SK-N-SH (cell line): ENCODE measurements at places on chromosomes 16 and 17. TPM values are rescaled to one million over a fixed set of nuclear protein-coding genes. Genes with fewer than 3 reads are reported as not detected.

The LYRM9 gene
- polyA plus RNA-seq, result 4.6 and 5.7 TPM in 2 replicates

The CDH11 gene
- 269 and 278 TPM in 2 replicates for polyA plus RNA-seq

The CLDN6 gene
- polyA plus RNA-seq, result 0.20 and 0.24 TPM in 2 replicates

- no peak for DNase-seq
- peaks cover 10% of the 10 kb centered on the region; the same call in 1 of the 2 replicates for H3K4me1 ChIP-seq
- H3K4me3 ChIP-seq, result no peak overlapping the region
- no peak overlapping the region for H3K27ac ChIP-seq
- peaks cover 65% of the 10 kb centered on the region for H3K36me3 ChIP-seq
- H3K27me3 ChIP-seq, result no peaks in the 10 kb centered on the region
Measured at GRCh38 chr17:57260325-57261083, 4.2 kb downstream of the MSI2 start.
